ENCODE measurements at places on chromosomes 2 and 18.

DNA sequence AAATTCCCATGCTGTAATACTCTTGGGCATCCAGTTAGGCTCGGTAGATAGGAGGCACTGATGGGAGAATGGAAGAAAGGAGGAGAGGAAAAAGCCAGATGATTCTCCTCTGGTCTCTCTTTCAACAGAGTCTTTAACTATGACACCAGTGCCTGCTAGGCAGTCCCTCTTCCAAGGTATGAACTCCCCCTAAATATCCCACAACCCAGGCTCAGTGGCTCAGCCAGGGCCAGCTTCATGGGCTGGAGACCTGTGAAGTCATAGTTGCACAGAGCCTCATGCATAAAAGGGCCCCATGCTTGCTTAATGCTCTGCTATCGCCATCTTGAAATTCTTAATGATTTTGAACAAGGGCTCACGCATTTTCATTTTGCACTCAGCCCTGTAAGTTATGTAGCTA lies 869.2 kb upstream of the GCFC2 start:
- no peak for DNase-seq

- no peak for DNase-seq
These were observed 13.9 kb downstream of the PIAS2 start for GRCh38 chr18:46903406-46903805.

DNA sequence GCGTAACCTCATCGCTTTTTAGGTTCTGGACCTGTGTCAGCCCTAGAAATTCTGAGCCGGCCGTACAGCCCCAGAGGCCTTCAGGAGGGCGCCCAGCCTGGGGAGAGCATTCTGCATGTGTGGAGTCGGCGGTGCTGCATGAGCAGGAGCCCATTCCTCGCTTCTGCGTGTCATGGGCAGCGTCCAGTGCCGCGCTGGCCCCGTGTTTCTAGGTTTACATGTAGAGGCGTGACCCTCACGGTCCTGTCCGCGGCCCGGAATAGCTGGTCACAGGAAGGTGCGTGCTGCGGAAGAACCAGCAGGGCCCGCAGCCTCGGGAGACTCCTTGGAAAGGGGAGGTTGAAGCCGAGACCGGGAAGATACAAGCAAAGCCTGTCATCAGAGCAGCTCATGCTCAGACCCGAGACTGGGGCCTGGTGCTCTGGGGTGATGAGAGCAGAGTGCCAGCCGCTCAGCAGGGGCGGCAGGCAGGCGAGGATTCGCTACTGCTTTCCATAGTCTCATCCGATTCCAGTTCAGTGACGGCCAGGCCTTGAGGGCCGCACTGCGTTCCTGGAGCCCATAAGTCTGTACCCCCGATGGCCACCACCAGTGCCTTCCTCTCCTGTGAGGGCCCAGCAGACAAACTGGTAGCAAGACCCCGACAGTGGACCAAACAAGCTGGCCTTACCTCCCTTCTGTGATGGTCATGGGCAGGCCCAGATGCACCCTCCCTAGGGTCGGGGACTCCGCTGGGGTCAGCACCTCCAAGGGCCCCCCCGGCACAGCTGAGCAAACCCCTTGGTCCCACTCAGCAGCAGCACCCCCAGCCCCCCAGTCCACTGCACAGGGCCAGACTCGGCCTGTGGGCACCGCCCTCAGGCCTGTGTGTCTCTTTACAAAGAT lies 15.6 kb upstream of the NFATC1 start:
- no peak for DNase-seq

GRCh38 chr2:9400268-9401058 lies 22.9 kb downstream of the ITGB1BP1 start:
- DNase-seq: no peak

- DNase-seq: no peak
These were observed 17.1 kb downstream of the PXDN start for GRCh38 chr2:1727101-1727771.

DNA sequence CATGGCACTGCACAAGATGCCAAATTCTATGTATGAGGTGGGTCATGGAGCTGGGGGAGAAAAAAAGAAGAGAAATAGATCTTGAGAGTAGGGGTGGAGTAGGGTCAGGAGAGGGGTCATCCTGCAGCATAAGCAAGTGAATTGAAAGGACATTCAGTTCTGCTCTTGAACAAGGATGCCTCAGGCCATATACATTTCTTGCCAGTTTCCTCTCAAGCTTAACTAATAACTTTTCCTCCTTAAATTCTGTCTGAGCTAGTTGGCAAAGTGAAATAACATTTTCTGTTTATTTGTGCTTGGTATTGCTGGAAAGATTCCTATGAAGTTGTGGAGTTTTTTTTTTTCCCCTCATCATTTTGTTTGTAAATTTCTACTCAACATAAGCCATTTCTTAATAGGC lies 99.0 kb upstream of the LTBP1 start:
- no peak for DNase-seq

DNA sequence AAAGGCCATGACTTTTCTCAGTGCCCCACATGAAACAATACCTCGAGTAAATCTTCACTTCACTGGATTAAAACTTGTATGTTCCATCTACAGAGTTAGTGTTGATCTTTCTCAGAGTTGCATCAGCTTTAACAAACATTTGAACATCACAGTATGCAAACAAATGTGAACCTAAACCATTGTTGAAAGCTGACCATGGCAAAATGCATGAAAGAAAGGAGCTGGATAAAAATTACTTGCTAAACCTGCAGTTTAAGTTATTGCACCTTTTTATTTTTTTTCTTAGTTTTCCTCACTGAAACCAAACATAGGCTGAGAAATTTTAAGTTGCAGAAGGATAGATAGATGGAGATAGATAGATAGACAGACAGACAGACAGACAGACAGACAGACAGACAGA lies 107.2 kb upstream of the UGP2 start:
- no peak for DNase-seq

GRCh38 chr2:239640210-239640609 lies 239.4 kb upstream of the HDAC4 start:
- no peak for DNase-seq

- DNase-seq: no peak
These were observed 40.0 kb downstream of the ITGA6 start for GRCh38 chr2:172467382-172467781.

DNA sequence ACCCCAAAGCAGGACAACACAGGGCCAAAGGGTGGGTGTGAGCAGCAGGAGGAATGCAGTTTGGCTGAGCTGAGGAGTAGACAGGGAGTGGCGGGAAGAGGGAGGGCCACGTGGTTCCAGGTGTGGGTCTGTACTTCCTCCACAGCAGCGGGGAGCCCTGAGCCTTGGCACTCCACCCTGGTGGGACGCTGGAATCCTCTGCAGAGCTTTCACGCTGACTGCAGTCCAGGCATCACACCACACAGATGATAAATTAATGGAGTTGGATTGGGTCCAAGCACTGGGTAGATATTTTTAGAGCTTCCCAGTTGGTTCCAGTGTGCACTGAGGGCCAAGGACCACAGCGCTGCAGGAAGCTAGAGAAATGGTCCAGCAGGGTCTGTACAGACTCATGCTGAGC lies 67.0 kb upstream of the TMEM200C start:
- no peak for DNase-seq

GRCh38 chr2:201208563-201209252 lies 25.8 kb downstream of the CASP10 start:
- no peak for DNase-seq

- DNase-seq: no peak
These were observed 12.6 kb upstream of the KDSR start for GRCh38 chr18:63379639-63379962.

DNA sequence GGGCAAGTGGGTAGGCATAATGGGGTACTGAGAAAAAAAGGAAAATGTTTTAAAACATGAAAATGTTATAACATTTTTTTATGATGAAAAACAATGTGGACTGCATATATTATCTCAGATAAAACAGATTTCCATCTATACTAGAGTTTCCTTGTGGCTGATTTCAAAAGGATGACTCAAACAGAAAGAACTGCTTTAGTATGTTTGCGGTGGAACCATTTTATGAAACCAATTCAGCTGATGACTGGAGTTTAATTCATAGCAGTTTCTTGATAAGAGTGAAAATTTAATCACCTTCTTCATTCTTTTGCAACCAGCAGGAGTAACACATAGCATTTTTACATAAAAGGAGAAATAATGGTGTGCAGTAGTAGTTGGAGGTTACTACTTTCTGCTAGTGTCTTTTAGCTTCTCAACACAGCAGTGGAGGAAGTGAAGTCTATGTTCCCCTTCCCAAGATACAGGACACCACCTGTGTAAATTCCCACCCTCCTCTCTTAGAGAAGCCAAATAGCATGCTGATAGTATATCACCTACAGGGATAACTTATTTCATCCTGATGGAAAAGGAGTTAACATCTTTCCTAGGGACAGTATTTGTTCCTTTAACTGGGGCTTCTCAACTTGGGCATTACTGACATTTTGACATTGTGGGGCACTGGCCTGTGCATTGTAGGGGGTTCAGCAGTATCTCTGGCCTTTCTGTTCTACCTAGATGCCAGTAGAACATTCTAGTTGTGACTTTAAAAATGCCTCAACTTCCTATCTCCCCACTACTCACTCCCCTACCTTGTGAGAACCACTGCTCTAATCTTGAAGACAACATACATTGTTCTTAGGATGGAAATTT lies 29.9 kb downstream of the PELI1 start:
- peak; percentile 34 for DNase-seq

- DNase-seq: no peak
These were observed 196.1 kb downstream of the EIPR1 start for GRCh38 chr2:3181416-3182010.

- DNase-seq: no peak
These were observed 303.5 kb downstream of the HRH4 start for GRCh38 chr18:24763765-24764513.

DNA sequence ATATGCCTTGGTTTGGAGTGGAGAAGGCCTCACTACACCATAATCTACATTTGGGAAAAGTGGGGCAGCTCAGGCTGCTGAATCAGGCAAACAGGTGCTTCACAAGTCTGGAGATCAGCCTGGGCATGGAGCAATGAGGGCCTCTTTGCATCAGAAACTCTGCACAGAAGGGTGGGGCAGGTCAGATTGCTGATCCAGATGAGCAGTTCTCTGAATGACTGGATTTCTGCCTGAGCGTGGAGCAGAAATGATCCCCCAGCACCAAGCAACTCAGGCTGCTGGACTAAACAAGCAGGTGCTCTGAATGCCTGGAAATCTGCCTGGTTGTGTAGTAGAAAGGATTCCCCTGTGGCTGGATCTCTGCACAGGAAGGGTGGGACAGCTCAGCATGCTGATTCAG lies 605.3 kb upstream of the ZNF804A start:
- no peak for DNase-seq

GRCh38 chr2:217993138-217993537 lies 9.7 kb downstream of the TNS1 start:
- DNase-seq: no peak

DNA sequence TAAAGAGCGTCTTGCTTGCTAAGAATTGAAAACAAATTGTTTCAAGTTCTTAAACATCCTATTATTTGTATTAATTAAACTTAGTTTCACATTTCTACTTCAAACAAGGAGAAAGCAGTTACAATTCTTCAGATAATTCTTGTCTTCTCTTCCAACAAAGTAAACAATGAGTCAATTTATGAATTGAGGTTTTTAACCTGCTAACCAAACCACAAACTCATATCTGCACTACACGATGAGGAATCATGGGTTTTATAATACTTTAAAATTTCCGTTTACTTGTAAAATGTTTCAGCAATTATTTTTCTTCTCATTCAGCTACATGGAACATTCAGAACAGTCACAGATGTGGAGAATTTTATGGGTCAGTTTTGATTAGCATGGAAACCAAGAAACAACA lies 114.2 kb downstream of the SPIRE1 start:
- no peak for DNase-seq

- no peak for DNase-seq
These were observed 66.6 kb downstream of the MYOM1 start for GRCh38 chr18:3153107-3153704.

- no peak for DNase-seq
These were observed 10.8 kb upstream of the SMAD7 start for GRCh38 chr18:48961547-48961946.

DNA sequence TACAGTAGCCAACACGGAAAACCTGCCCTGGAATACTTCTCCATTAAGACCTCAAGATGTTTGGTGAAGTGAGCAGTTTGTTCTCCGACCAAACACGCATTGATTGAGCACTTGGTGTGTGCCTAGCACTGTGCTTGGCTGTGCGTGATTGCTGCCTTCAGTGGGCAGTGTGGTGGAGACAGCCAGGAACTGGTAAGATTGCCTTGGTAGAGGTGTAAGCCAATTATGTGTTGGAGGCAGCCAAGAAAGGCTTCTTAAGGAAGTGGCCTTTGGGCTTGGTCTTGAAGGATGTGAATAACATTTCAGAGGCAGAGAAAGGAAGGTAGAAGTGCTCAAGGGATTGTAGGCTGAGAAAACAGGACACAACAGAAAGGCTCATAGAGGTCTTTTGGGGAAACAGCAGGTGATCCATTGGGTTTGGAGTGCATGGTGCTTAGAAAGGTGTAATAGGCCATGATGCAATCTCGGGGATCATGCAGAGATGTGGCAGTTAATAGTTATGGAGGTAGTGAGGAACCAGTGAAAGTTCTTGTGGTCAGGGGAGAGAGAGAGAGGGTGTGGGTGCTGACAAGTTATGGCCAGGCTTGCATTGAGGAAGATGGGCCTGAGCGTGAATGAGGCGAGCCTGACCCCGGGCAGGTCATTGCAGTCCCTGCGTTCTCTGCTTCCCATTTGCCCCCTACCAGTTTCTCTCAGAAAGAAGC lies 6.3 kb downstream of the B3GNT2 start:
- no peak for DNase-seq

DNA sequence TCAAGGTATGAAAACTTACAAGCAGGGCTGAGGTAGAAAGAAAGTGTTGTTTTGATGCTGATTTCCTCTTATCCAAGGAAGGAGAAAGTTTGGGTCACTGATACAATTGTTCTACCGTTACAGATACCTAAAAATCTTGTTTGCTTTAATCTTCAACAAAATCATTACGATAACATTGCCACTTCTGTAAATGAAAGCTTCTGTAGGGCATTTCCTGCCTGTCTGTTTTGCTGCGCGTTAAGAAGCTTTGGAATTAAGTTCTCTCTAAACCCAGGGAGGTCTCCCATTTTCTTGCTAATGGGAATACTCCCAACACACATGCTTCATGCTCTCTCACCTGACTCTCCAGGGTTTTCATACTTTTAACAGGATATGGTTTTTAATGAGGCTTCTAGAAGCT lies 258.5 kb downstream of the PTGR3 start:
- peak; percentile 1 for DNase-seq

- no peak for DNase-seq
These were observed 100.3 kb downstream of the RAB3GAP1 start for GRCh38 chr2:135152361-135152760.

DNA sequence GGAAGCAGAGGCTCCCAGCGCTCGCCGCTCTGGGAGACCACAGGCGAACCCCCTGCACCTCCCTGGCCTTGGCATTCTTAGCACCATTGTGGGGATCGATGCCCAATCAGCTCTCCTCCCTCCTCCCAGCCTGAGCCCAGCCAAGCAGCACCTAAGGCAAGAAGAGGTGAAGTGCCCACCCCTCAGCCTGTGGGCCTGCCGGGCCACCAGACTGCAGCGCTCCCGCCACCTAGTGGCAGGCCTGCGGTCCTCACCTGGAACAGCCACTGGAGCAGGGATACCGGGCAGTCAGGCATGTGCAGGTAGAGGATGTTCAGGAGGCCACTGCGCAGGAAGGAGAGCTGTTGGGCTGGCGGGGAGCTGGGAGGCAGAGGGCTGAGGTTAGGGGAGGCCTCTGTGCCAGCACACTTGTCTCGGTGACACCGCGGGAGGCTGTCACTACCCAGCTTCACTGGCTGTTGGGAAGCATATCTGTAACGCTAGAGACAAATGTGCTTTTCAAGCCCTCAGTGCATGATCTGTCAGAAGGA lies 35.2 kb downstream of the FAM178B start:
- DNase-seq: peak; percentile 73

- no peak for DNase-seq
These were observed 8.4 kb downstream of the HOXD8 start for GRCh38 chr2:176137906-176138305.

- no peak for DNase-seq
These were observed 86.6 kb downstream of the ITGB1BP1 start for GRCh38 chr2:9336576-9337314.

Data from central memory CD4-positive, alpha-beta T cell (primary cell).